ENCODE measurements at places on chromosomes 16 and 17.

DNA sequence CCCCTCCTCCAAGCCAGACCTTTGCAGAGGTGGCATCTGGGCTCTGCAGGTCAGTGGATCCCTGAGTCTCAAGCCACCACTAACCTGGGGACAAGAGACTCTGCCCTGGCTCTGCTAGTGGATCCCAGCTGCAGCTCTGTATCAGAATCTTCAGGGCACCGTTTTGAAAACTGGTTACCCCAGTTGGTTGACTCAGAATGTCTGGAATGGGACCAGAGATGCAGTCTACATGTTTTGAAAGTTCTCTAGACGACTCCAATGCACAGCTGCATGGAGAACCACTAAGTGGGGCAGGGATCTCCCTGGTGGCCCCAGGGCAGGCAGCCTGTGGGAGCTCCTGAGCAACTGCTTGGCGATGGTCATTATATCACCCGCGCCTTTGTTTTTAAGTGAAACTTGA lies 34.1 kb upstream of the ADORA2B start:
- no peak for DNase-seq

DNA sequence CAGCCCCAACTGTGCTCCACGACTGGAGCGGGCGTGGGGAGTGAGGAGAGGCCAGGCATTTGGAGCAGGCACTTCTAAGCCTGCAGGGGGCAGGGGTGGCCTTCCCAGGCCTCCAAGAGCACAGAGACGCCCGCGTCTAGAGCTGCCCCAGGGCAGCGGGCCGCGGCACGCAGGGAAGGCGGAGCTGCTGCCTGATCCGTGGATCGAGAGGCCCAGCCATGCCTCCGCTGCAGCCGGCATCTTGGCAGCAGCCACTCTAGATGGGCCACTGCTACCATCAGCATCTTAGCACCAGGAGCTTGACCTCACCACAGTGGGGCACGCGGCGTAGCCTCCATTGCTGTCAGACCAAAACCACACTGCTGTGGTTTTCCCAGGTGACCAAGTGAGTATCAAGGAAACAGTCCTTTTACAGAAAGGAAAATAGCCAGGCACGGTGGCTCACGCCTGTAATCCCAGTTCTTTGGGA lies 20.4 kb upstream of the WDR45B start:
- DNase-seq: peak; percentile 54

- no peak for DNase-seq
Measured at GRCh38 chr16:60739737-60740683, 1296.2 kb downstream of the CDH8 start.

DNA sequence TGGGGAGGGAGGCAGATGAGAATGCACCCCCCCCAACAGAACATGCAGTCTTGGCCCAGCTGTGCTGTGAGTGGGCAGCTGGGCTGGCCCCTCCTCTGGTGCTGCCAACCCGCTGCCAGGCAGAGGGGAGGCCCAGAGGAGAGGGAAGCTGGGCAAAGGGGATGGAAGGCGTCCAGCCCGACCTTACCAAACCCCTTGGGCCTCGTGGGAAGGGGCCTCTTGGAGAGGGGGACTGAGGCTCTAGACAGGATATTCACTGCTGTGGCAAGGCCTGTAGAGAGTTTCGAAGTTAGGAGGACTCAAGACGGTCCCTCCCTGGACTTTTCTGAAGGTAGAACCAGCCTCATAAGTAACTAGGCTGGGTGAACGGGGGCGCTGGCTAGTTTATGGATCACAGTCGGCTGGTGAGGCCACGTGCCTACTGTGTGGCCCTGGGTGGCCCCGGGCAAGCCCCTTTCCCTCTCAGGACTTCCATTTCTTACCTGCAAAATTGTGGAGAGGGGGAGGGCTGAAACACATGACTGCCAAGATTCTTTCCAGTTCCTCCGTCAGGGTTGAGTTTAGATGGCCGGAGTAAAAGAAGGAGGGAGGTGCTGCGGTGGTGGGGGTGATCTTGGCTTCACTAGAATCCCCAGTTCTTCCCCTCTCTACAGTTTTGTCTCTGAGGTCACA lies 857 bp upstream of the STAT5A start:
- no peak for DNase-seq

- DNase-seq: no peak
Measured at GRCh38 chr16:72836181-72836580, 211.7 kb downstream of the ZFHX3 start.

GRCh38 chr16:55078153-55078552 lies 147.5 kb downstream of the IRX5 start:
- DNase-seq: no peak

GRCh38 chr17:7887482-7888183 lies 956 bp upstream of the CHD3 start:
- DNase-seq: peak; percentile 99

- no peak for DNase-seq
Measured at GRCh38 chr17:40448213-40448638, 5.0 kb downstream of the IGFBP4 start.

DNA sequence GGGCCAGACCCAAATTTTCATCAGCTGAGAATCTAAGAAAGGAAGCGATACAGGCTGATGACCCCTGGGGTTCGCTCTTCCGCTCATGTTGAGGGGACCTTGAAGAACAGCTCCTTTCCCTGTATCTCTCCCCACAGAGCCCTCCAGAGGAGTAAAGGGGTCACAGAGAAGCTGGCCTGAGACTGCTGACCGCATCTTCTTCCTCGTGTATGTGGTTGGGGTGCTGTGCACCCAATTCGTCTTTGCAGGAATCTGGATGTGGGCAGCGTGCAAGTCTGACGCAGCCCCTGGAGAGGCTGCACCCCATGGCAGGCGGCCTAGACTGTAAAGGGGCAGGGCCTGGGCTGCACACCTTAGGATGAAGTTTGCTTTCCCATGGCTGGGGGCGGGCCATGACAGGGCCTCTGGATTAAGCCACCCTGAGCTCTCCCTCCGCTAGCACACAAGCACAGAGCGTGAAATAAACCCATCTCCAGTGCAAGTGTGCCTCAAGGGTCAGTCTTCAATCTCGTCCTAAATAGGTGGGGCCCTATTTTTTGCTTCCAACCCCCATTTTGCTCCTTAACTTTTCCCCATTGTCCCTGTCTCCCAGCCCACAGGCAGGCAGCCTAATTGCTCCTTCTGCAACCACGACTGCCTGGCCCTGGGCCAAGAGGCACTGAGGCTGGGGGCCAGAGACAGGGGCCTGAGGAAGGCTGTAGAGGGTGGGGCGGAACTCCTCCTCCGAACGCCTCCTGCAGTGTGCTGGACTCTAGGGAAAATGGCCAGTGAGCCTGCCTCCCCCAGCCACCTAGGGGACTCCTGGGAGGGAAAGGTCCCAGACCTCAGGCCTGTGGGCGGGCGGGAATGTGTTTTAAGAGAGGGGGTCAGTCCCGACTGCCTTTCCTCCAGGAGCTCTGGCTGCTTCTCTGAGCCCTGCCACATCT lies 3.6 kb downstream of the ZACN start:
- no peak for DNase-seq

GRCh38 chr16:84603140-84603816 lies 14.6 kb downstream of the COTL1 start:
- peak; percentile 97 for DNase-seq

DNA sequence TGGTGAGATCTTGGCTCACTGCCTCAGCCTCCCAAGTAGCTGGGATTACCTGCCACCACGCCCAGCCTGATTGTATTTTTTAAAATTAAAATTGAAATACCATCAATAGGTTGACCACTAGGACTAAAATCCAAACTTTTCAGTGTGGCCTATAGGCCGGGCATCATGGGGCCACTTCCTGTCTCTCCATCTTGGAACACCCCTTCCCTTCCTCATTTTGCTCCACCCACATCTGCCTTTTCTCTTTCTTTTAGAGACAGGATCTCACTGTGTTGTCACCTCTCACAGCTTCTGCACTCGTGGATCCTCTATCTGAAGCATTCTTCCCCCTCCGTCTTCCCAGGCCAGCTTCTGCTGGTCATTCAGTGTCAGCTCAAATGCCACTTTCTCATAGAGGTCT lies 57.0 kb downstream of the BMERB1 start:
- DNase-seq: no peak

DNA sequence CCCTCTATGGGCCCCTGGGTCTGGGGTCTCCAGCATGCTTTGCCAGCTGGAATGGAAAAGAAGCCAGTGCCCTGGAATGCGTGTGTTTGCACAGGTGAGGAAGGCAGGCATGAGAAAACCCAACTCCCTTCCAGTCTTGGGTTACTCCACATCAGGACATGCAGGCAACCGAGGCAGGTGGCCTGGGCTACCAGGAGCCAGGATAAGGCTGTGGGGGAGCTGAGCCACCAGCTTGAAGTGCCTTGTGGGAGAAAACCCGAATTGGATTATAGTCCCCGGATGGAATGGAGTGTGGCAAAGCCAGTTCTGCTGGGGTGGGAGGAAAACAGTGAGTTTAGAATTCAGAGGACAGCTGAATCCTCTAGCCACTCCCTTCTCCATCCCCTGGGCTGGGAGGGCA lies 7.2 kb downstream of the SRCIN1 start:
- DNase-seq: peak; percentile 54

DNA sequence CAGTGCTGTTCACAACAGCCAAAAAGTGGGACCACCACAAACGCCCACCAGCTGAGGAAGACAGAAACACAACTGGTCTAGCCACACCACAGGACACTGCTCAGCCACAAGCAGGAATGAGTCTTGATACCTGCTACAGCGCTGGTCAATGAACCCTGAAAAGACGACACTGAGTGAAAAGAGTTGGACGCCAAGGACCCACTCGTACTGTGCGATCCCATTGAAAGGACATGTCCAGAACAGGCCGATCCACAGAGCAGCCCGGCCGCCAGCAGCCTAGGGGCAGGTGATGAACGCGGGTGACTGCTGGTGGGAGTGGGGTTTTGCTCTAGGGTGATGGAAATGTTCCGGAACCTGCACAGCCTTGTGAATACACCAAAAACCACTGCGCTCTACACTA lies 10.6 kb upstream of the SLC38A8 start:
- no peak for DNase-seq

GRCh38 chr17:31252741-31253140 lies 44.3 kb downstream of the OMG start:
- DNase-seq: no peak

GRCh38 chr16:53958341-53958880 lies 254.5 kb downstream of the FTO start:
- no peak for DNase-seq

DNA sequence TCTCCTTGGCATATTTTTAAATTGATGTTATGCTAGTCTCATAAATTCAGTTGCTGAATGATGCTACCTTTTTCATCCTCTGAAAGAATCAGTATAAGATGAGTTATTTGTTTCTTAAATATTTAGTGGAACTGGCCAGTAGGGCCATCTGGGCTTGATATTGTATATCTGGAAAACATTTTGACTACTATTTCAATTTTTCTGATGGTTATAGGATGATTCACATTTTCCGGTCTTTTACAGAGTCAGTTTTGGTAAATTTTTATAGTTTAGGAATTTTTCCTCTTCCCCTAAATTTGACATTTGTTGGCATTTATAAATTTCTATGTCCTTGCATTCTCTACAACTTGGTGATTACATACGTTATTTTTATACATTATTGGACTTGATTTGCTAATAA lies 296.3 kb upstream of the AXIN2 start:
- peak; percentile 39 for DNase-seq

DNA sequence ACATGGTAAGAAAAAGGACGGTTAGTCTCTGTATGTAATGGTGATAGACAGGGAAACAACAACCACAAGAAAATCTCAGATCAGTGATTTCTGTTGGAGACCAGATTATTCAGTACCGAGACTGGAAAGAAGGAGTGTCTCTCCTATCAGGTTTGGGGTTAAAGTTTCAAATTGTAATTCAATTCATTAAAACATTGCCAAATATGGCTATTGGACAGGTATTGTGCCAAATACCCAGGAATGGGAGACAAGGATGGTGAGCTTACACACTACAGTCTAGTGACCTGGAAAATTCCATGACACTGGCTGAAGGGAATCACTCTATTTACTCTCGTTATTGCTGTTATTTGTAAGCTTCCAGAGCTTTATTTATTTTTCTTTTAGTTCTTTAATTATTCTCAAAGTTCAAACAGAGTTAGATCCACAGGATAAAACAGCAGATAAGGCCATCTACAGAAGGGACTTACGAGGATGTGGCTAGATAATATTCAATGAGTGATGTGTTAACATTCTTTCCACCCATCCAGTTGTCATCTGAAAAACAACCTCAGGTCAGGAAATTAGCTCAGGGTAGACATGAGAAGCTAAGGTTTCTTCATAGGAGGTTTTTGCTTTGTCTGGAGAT lies 25.1 kb upstream of the MMD start:
- no peak for DNase-seq

DNA sequence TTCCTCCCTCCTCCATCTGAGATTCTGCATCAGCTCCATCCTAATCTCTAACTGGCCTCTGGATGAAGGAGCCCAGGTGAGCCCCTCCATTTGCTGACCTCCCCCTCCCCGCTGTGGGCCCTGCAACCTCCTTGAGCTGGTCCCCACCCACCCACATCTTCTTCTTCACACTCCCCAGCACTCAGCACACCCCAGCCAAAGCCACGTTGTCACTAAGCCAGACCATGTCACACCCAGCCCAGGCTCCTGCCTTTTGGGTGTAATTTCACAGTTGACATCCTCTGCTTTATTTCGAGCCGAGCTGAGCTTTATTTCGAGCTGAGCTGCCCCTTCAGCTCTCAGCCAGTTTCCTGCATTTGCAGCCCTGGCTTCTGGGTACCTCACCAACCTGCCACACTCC lies 282.7 kb upstream of the TNRC6C start:
- no peak for DNase-seq

DNA sequence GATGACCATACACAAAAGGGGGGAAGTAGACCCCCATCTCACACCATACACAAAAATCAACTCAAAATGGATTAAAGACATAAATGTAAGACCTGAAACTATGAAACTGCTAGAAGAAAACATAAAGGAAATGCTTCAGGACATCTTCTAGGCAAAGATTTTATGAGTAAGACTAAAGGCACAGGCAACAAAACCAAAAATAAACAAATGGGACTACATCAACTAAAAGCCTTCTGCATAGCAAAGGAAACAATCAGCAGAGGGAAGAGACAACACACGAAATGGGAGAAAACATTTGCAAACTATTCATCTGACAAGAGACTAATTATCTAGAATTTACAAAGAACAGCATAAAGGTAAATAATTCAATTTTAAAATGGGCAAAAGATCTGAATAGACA lies 152.1 kb downstream of the AXIN2 start:
- no peak for DNase-seq

GRCh38 chr16:68973611-68974120 lies 130.3 kb downstream of the TANGO6 start:
- DNase-seq: no peak

- no peak for DNase-seq
Measured at GRCh38 chr16:52099382-52099781, 447.6 kb downstream of the TOX3 start.

DNA sequence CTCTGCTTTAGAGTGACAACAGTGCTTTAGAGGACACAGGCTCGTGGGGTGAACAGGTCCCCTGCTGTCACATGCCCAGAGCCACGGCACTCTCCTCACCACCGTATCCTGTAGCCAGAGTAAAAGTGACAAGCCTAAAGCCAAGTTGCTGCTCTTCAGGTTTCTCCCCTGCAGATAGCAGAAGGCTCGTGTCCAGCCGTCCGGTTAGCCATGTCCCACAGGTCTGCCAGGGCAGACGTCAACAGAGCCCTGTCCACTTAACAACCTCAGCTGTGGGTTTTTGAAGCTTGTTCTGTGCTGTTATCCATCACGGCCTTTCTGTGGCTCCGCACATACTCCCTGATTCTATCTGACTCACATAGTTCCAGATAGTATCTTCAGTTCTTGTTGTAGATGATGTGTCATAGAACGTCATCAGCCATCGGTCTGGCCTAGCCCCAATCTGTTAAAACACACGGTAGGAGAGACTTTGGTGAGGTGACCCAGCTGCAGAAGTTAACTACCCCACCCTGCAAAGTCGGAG lies 100.7 kb downstream of the SOCS1 start:
- peak; percentile 64 for DNase-seq

- DNase-seq: no peak
Measured at GRCh38 chr17:58385359-58385899, 31.9 kb downstream of the RNF43 start.

GRCh38 chr16:337975-338575 lies 14.4 kb downstream of the AXIN1 start:
- DNase-seq: no peak
